Cardiac fibroblast (primary cell): ENCODE measurements at places on chromosomes 16 and 17.

DNA sequence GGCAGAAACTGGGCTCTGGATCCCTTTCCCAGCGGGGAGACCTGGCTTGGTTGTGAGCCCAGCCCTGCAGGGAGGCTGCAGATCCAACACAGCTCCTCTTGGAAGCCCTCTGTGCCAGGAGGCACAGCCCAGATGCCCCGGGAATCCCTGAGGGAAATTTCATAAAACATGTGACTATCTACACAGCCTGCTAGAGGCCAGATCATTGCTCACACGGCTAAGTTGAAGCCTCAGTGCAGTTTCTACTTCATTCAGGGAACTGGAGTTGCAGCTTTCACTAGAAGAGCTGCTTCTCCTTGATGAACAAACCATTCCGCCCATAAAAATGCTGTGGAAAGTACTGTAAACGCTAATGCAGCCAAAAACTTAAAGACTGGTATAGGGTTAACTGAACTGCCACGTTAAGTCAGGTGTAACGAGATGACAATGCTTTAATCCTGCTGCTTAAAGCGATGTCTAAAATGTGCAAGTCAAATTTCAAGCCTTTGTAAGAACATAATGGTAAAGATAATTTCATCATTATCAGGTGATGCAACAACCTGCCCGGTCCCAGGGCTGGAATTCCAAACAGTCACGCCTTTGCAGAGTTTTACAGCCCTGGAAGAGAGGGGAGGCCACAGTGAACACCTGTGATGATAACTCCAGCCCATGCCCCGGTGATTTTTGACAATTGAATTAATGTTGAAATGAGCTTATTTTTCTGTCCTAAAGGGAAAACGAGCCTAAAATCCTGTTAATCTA is 172.5 kb downstream of the ZFHX3 start:
- DNase-seq: peak; percentile 24

GRCh38 chr17:2551493-2551892 is 39.8 kb upstream of the METTL16 start:
- no peak for DNase-seq

- DNase-seq: no peak
Observed at GRCh38 chr16:5446623-5447240, 349.1 kb upstream of the EEF2KMT start.

- no peak for DNase-seq
Observed at GRCh38 chr17:47869114-47869513, 18.2 kb upstream of the SP6 start.

- peak; percentile 74 for DNase-seq
Observed at GRCh38 chr17:77445760-77446532, 305.2 kb downstream of the SEC14L1 start.

GRCh38 chr16:35552763-35553162 is 2093.4 kb downstream of the TP53TG3F start:
- DNase-seq: no peak

GRCh38 chr17:29369831-29370735 is 20.1 kb upstream of the TAOK1 start:
- peak; percentile 90 for DNase-seq

DNA sequence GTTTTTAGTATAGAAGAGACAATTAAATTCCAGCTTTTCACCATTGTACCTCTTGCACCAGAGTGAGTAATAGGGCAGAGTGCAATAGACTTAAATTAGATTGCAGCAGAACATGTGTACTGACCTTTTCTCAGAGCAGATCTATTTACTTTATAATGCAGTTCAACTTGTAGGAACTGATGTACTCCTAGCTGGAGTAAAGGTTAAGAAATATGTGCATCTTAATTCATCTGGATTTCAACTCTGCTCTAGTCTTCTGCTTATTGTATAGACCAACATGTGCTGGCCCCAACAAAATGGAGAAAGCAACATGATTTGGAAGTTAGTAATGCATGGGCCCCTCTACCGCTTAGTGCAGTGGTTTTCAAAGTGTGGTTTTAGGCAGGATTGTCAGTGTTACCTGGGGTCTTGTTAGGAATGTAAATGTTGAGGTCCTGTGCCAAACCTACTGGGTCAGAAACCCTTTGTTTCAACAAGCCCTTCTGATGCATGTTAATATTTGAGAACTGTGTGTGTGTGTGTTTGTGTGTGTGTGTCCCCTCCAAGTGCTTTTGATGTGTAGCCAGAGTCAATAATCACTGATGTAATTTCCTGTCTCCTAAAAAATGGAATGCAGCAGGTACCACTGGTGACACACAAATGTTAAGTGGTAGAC is 138.6 kb downstream of the TOX3 start:
- no peak for DNase-seq

- DNase-seq: peak; percentile 57
Observed at GRCh38 chr16:11597235-11598095, 10.7 kb upstream of the LITAF start.

DNA sequence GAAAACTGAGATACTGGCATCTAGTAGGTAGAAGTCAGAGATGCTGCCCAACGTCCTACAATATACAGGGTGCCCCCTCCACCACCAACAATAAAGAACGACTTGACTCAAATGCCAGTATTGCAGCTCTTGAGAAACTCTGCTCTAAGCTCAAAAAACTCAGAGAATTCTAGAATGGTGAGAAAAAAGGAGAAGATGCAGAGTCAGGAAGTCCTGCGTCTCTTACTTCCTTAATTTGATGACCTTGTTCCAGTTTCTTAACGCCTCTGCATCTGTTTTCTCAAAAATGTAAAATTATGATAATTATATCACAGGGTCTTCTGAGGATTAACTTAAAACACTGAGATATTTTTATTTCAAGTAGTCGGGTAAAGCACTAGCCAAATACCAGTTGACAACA is 1.7 kb upstream of the HSBP1 start:
- DNase-seq: no peak

- no peak for DNase-seq
Observed at GRCh38 chr17:81306898-81307510, 11.9 kb upstream of the SLC38A10 start.

DNA sequence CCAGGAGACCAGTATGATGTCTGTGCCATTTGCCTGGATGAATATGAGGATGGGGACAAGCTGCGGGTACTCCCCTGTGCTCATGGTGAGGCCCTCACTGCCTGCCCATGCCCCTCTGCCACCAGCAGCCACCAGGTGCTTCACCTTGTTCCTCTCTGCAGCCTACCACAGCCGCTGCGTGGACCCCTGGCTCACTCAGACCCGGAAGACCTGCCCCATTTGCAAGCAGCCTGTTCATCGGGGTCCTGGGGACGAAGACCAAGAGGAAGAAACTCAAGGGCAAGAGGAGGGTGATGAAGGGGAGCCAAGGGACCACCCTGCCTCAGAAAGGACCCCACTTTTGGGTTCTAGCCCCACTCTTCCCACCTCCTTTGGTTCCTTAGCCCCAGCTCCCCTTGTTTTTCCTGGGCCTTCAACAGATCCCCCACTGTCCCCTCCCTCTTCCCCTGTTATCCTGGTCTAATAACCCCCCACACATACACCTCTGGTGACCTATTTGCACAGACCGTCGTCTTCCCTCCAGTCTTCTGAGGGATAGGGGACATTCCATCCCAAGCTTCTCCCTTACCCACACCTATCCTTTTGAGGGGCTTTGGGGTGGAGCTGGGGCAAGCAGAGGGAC is 3.7 kb downstream of the PFN1 start:
- no peak for DNase-seq

- DNase-seq: peak; percentile 48
Observed at GRCh38 chr16:21302898-21303528, 24.9 kb upstream of the CRYM start.
